ENCODE measurements at places on chromosomes 16 and 17.

GRCh38 chr16:4846503-4846900, 586 bp downstream of the GLYR1 start:
- peak; percentile 87 for DNase-seq

DNA sequence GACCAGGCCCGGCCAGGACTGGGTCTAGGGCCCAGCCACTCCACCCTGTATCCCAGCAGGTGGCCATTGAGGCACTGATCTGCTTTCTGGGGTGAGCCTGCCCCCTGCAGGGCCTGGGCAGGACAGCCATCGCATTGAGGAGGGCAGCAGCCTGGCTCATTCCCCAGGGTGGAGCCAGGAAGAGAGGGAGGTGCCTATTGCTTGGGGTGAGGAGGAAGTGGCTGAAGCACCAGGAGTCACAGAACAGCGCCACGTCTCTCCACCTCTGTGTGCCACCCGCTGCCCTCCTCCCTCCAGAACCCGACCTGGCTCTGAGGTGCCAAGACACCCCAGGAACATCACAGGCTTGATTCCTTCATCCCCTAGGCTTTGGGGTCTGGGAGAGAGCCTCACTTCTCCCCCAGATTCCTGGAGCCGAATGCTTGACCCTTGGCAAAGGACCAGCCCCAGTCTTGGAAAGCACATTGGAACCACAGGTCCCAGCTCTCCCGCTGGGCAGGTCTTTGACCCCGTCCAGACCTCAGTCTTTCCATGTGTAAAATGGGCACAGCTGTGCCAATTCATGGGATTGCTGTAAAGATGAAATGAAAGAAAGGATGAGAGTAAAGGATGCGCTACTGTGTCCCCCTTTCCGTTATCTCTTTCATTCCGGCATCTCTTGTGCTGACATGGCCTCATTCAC, 7.2 kb upstream of the KRT36 start:
- DNase-seq, result peak; percentile 93

DNA sequence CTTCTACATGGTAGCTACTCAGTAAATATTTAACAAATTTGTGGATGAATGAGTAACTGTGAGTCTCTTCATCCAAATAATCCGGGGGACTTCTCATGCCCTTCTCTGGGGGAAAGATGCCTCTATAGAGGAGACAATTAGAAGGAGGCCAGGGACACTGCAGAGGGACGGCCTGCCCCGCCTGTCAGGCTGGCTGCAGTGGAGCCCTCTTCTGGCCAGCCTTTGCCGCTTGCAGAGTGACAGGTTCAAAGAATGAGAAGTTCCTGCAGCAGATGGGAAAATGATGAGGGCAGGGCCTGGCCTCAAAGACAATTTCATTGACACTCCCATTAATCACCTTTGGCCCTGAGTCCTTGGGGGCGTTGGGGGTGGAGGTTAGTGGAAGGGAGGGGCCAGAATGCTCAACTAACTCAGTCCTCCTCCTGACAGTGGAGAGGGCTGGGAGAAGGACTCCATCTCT, 339.0 kb downstream of the MAF start:
- DNase-seq, result no peak

DNA sequence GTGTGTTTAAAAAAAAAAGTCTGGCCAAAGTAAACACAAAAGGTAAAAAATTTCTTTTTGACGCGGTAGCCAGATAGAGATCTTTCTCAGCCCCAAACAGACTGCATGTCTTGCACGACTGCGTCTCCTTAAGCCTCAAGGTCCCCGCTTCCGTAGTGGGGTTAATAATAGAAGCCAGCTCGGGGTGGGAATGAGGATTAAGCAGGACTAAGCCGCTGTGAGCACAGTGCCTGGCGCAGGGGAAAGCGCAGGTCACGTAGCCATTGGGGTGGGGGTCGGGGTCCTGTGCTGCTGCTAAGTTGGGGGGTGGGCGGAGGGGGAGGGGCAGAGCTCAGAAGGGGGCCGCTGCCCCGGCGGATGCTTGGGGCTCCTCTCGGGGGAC, 521 bp downstream of the GGA2 start:
- DNase-seq, result peak; percentile 71

- peak; percentile 56 for DNase-seq
These were observed 72.9 kb upstream of the SMIM36 start for GRCh38 chr17:55584055-55584685.

- DNase-seq, result no peak
These were observed 92.1 kb downstream of the RAP1GAP2 start for GRCh38 chr17:2888326-2888725.

DNA sequence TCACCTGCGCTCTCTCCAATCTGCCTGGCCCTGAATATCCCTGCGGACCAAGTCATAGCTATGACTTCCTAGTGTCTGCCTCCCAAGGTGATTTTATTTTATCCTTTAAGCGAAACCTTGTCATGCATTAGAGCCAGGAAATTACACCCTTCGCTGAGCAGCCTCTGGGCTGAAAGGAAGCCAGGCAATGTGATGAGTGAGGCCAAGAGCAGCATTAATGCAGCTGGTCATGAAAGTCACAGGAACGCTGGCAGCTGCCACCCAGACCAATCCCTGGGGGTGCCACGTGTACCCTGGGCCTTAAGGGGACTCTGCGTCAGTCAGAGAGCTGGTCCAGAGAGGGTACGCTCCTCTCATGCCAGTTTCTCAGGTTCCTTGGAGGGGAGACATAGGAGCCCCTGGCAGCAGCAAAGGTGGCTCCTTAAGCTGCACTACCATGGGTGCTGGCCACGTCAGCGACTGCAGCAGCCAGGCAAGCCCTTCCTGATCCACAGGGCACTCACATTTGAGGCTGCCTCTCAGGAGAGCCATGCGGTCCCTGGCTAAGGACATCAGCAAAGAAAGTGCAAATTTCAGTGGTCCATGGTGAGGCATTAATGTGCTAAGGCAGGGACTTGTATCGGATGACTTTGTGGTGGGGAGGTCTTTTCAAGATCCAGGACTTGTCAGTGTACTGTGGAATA, 42.7 kb upstream of the WSCD1 start:
- DNase-seq, result no peak

GRCh38 chr16:51095084-51095881, 55.8 kb downstream of the SALL1 start:
- DNase-seq, result no peak

DNA sequence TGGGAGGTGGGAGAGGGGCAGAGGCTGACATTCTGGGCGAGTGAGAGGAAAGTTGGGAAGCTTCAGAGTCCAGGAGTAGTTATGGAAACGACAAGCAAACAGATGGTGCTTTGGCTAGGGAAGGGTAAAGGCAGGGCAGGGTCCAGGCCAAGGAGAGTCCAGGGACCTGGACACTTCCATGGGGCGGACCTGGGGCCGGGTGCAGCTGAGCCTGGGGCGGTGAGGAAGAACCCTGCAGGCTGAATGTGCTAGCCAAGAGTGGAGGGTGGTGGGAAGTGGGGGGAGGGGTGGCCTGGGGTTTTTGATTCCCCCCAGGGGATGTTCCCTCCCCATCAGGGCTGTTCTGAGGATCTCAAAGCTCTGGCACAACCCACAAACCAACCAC, 2.6 kb downstream of the PPP1R9B start:
- peak; percentile 66 for DNase-seq

DNA sequence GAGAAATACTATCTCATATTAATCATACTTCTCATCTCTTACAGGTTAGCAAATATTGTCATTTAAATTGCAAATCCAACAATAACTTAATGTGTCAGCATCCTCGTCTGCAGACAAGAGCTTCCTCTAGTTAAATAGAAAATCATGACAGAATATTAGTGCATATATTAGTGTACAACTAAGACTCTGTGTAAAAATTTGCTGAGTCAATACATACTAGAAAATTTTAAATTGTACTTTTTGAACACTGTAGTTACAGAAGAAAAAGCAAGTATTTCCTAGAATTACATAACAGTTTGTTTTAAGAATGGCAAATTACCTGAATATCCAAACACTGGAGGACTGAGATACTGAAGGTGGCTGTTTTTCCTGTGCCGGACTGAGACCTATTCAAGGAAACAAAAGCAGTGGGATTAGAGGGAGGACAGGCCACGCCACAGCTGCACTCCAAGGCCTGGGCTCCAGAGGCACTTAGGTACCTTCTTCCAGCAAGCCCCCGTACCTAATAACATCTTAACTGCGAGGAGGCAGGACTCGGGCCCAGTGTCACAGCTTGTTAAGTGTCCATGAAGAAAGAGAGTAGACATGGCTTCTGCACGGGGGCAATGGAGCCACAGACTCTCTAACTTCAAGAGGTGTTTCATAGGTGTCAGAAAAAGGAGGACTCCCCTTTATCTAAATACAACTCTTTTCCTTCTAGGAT, 5.3 kb downstream of the EIF4A3 start:
- no peak for DNase-seq

GRCh38 chr16:51433599-51433998, 282.5 kb upstream of the SALL1 start:
- no peak for DNase-seq

GRCh38 chr17:6509031-6509771, 47.2 kb downstream of the PITPNM3 start:
- DNase-seq, result peak; percentile 59

GRCh38 chr17:40331743-40332641, 23.0 kb downstream of the RARA start:
- DNase-seq, result peak; percentile 64

DNA sequence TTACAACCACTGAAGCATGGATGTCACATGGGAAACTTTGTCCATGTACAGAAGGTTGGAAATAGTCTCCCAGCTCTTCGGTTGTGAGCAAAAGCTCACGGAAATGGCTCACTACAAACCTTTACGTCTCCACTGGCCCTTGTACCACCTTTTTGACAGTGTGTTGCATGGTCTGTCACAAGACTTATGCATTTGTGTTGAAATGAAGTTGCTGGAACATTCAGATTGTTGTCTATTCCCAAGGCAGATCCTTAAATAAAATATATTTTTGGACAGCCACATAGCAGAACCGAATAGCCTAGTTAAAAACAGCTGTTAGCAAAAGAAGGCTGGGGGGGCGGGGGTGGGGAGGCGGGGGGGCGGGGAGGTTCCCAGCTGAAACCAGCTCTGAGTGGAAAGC, 39.2 kb downstream of the KNOP1 start:
- no peak for DNase-seq

DNA sequence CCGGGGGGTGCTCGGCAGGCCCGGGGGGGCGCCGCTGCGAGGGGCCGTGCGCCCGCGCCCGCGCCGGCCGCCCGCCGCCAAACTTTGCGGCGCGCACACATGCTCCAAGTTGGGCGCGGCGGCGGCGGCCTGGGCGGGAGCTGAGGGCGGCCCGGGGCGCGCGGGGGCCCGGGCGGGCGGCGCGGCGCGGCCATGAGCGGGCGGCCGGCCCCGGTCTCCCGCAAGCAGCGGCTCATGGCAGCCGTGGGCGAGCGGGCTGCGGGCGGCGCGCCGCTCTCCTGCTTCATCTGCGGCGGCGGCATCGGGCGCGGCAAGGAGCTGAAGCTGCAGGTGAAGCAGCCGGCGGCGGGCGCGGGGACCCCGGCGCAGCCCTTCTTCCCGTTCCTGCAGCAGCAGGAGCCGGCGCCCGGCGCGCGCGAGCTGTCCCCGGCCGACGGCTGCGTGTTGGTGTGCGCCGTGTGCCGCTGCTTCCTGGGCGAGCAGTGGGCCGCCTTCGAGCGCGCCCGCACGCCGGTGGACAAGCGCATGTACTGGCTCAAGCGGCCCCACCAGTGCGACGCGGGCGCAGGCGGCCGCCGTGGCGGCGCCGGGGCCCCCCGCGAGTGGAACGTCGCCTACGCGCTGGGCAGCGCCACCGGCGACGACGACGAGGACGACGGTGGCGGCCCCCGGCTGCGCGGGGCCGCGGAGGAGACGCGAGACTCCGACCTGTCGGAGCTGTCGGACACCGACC, 57.2 kb upstream of the CIBAR2 start:
- DNase-seq, result peak; percentile 70

- DNase-seq, result peak; percentile 82
These were observed 585.4 kb downstream of the WWOX start for GRCh38 chr16:78684655-78685375.

DNA sequence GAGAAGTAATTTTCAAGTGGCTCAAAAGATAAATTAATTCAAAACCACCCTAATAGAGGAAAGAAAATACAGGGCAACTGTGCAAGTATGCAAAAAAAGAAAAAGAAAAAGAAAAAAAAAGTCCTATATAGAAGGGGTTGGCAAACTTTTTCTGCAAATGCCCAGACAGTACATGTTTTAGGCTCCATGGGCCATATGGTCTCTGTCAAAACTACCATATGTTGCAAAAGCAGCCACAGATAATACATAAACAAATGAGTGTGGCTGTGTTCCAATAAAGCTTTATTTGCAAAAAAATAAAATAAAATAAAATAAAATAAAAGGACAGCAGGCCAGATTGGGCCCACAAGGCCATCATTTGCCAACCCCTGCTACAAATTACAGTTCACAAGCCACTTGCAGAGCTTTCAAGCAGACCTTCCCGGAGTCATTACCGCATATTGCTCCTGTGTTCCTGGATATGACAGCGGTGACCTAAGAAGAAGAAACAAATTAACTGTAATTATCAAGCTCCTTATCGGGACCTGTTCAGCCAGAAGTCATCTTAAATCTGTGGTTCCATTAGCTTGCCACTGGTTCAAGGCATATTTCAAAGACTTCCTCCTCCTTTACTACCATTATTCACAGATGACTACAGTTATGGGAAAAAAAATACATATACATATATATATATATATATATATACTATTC, 15.9 kb downstream of the ZC3H7A start:
- DNase-seq, result no peak

- DNase-seq, result peak; percentile 42
These were observed 16.0 kb downstream of the SOX8 start for GRCh38 chr16:997440-998051.

DNA sequence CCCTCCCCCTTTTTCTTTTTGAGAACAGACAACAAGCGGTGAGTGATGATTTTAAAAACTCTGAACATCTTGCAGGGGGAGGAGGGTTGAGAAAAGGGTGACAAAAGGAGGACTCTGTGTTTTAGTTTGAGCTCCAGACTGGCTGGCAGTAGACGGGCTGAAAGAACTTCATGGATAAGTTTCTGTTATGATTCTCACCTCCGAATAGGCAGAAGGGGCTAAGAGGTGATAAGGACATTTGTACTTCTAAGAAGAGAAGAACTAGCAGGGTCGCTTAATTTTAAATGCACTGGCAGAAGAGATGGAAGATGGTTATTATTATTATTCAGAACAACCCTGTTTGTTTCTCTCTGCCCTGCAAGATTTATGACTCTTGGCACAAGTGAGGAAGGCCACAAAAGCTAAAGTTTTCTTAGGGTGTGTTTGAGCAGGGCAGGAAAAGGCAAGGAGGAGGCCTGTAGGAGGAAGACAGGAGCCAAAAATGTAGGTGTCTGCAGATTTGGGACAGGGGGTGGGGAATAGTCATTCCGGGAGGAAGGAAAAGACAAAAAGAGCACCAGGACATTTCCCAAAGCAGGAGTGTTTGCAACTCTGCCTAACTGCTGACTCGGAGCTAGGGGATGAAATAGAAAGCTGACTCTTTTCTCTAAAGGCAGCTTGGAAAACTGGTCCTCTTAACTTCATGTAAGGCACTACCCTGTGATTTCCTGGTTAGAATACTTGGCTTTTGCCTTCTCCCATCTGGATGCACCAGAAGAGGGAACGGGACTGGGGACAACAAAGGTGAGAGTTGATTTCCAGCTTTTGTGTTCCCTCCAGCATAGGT, 11.9 kb upstream of the HOXB2 start:
- peak; percentile 42 for DNase-seq

- DNase-seq, result no peak
These were observed 180.0 kb downstream of the CHD9NB start for GRCh38 chr16:52872731-52873130.

Measured in GM23248 (cell line).